Naive thymus-derived CD8-positive, alpha-beta T cell (primary cell): ENCODE measurements at places on chromosomes 12 and 14.

DNA sequence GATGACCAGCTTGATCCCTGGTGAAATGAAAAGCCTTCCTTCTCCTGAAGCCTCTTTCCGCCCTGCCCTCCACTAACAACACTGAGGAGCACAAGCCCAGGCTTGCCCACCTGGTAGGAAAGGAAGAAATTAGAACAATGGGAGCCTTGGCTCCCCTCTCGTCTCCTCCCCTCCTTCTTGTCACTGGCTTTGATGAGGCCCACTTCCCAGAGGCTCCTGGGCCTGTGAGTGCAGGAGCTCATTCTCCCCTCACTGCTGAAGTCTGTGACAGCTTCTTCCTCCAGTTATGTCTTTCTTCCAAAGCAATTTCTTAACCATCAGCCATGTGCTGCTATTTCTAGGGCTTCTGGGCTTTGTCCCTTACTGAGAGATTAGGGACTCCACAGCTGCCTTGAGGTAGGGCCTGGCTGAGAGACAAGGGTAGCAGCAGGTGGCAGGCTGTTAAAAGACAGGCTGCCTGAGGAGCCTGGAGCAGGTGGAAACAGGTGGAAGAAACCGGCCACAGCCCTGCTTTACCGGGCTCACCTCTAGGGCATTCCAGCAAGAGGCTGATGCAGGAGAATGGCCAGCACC lies 53.6 kb upstream of the SRSF5 start:
- DNase-seq = no peak

- DNase-seq = no peak
Measured at GRCh38 chr12:22299294-22299912, 35.1 kb downstream of the ST8SIA1 start.

GRCh38 chr14:32379447-32379846 lies 50.3 kb downstream of the AKAP6 start:
- no peak for DNase-seq

DNA sequence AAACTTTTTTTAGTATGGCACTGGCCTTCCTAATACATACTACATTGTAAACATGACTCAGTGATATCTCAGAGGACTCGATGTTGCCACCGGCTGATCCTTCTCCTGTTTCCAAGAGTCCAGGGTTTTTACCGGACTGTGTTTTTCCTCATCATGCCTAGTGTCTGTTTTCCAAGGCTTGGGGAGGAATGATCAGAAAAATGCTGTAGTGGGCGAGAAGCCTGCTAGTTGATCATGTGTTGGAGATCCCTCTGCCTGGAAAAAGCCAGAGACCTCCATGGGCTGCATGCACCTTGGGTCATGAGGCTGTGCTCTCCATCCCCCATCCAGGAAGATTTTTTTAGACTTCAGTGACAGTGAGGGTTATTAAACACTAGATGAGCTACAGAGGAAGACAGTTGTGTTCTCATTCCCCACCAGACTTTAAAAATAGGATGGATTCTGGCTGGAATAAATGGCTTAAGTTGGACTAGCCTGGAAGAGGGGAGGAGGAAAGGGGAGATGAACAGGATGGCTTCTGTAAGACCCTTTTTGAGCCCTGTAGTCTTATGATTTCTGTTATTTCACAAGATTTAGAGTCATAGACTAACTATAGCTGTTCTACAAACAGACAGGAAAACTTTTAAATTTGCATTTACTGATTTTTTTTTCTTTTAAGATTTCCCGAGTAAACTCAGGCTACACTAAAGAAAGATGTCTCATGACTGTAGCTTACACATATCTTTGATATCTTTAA lies 145.7 kb downstream of the SAMD4A start:
- no peak for DNase-seq

DNA sequence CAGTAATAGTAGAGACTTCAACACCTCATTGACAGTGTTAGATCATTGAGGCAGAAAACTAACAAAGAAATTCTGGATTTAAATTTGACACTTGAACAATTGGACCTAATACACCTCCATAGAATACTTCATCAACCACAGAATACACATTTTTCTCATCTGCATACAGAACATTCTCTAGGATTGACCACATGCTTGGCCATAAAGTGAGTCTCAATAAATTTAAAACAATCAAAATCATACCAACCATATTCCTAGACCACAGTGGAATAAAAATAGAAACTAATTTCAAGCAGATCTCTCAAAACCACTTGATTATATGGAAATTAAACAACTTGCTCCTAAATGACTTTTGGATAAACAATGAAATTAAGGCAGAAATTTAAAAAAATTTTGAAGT lies 82.3 kb downstream of the SLC38A4 start:
- DNase-seq = no peak

GRCh38 chr12:48716493-48717251 lies at the start of gene CCNT1:
Gene CCNT1, minus strand, starts transcription at chr12:48716707. Its CDS starts 32 bp downstream, at chr12:48716675.
- peak; percentile 94 for DNase-seq

DNA sequence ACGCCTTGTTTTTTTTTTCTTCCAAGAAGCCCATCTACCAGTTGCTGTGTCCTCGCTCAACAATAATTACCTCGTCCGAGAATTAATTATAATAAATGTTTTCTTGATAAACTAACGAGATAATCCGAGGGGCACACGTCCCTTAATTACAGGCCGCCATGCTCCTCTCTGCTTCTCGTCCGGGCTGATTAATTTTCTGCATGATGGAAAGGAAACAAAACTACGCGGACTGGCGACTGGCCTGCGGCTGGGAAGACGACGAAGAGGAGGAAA lies 2.2 kb downstream of the OTX2 start:
- no peak for DNase-seq

- no peak for DNase-seq
Measured at GRCh38 chr12:98635657-98636323, 8.8 kb downstream of the IKBIP start.

- DNase-seq = no peak
Measured at GRCh38 chr12:130970908-130971233, 17.2 kb downstream of the ADGRD1 start.
